ENCODE measurements at places on chromosomes 7 and 10.

- no peak for DNase-seq
These were observed 510.6 kb downstream of the ARL4A start for GRCh38 chr7:13198036-13198435.

- DNase-seq, result no peak
These were observed 93.8 kb downstream of the MAPK8 start for GRCh38 chr10:48400129-48400849.

- no peak for DNase-seq
These were observed 201.2 kb upstream of the ZMIZ1 start for GRCh38 chr10:78867555-78867939.

- no peak for DNase-seq
These were observed 528.6 kb downstream of the GATA3 start for GRCh38 chr10:8583096-8583495.

DNA sequence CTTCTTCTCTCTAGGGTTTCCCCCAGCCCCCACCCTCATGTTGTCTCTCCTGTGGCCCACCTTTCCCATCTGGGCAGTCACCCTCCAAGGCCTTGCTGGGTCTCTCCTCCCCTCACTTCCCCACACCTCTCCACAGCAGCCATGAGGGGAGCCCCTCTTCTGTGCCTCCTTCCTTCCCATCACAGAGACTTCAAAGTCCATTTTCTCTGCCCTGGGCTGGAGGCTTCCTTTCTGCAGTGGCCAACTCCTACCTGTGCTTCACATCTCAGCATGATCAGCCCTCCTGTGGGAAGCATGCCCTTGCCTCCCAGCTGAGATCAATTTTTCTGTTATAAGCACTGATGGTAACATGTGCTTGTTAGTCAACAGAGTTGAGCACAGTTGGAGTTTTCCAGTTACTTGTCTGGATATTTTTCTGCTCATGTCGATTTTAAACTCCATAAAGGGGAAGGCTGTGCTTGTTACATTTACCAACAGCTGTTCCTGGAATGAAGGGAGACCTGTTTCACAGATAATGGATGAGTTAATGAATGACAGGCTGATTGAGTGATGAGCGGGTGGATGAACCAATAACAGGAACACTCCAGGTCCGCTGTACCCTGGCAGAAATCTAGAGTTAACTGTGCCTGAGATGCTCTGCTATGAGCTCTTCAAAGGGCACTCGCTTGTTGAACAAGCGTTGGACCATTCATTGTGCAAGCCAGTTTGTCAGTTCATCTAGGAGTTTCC, 71.4 kb upstream of the PRSS58 start:
- DNase-seq, result no peak

DNA sequence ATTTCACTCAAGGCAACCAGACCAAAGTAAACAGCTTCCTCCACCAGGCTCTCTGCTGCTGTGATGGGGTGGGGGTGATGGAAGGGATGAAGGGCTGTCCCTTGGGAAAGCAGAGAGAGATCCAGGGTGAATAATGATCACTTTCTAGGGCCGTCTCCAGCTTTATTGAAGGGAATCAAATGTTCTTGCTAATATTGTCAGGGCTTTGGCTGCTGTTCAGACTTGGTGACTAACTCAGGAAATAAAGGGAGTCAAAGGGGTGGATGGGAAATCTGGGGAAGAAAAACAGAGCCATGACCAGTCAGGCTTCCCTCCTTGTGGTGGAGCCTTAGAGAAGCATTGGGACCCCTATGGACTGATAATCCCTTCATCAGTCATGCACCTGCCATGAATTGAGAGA, 196.2 kb upstream of the AGK start:
- no peak for DNase-seq

- no peak for DNase-seq
These were observed 27.3 kb downstream of the BNIP3 start for GRCh38 chr10:131954356-131954965.

GRCh38 chr10:47223236-47223635, 76.8 kb upstream of the GDF10 start:
- DNase-seq, result no peak

DNA sequence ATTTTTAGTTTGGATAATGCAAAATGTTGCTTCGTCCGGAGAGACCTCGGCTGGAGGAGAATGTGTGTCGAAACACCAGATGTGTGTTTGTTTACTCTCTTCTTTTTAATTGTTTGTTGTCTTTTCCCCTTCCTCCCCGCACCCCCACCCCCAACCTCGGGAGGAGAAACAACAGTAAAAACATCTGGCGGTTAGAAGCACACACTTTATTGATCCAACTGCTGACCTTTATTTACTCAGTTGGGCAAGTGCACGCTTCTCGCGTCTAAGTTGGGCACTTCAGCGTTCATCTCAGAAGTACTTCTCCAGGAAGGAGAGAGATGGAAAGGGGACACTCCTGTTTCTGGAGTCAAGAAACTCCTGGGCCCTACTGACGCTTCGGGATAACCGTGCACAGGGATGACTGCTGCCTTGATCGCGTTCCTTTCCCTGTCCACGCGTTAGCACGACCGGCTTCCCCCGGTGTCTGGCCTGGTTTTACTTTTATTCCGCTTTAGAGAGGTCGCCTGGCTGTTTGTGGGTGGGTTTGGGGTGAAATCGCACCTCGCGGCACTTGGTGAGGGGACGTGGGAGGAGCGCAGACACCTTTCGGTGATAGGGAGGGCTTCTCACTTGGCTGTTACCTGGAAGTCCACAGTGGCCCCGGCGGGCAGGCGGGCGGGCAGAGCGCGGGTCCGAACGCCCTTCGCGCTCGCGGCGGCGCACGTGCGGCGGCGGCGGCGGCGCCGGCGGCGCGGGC, 168.3 kb upstream of the PPP1R3A start:
- no peak for DNase-seq

DNA sequence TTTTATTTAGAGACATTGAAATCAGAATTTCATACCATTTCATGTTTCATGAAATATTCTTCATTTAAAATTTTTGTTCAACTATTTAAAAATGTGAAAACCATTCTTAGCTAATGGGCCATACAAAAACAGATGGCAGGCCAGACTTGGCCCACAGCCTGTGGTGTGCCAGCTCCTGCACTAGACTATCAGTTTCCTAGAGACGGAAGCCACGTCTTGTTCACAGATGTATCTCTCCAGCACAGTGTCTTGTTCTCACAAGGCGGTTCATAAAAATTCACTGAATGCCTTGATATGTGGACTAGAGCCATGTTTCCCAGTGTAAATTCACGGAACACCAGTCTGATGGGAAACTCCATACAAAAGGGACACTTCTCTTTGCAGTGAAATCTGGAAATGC, 216.0 kb downstream of the KCNMA1 start:
- no peak for DNase-seq

DNA sequence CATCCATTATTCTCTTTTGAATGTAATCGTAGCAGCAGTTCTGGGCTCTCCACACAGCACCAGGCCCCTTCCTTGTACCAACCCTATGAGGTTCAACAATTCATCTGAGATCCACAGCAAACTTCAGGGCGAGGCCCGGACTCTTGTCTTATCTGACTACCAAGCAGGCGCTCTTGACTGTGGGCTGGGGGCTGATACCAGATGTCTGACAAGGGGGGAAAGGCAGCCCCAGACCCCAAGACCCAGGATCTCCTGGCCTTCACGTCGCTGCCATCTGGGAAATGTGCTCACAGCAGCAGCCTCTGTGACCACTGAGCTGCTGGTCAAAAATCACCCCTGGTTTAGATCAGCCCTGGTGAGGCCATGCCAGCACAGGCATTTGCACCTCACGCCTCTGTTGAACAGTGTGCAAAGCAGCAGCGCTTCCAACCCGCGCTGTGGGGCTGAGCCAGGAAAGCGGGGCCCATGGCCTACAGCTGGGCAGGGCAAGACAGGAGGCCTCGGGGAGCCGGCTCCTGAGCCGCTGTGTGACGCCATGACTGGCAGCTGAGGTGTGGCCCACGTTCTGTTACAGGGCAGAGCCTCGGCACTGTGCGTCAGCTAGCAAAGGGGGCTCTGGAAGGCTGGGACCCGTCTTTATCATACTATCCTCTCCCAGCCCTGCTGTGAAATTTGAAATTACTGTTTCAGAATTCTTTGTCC, 143.9 kb downstream of the PAXIP1 start:
- DNase-seq, result no peak

DNA sequence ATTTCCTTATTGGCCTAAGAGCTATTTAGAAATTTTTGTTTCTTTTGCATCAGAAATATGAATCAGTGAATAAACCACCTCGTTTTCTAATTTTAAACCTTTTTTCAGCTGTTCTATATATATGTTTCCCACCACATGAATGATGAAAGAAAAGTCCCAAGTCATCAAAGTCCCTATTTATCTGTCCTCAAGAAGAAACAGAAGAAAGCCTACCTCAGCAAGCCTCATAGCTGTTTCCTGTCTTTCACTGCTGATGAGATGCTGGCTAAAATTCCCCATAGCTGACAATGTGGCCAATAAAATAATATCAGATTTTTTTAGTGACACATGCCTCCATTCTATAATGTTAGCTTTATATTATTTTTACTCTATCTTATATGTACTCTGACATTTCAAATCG, 54.2 kb downstream of the SEC61G start:
- no peak for DNase-seq

DNA sequence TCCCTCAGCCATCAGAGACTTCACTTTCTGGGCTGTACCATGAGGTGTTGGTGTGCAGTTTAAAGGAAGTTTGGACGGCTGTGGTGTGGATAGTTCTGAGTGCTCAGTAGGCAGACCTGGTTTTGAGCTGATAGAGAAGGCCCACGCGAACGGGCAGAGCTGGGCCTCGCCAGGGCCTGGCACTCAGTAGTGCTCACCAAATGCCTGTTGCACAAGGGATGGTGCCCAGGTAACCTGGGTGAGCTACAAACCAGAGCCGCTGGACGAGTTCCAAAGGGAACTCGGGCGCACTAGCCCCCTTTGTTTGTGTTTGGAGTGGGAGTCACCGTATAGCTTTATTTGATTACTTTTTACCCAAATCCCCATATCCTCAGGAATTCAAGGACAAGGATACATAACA, 95.5 kb downstream of the LHPP start:
- no peak for DNase-seq

DNA sequence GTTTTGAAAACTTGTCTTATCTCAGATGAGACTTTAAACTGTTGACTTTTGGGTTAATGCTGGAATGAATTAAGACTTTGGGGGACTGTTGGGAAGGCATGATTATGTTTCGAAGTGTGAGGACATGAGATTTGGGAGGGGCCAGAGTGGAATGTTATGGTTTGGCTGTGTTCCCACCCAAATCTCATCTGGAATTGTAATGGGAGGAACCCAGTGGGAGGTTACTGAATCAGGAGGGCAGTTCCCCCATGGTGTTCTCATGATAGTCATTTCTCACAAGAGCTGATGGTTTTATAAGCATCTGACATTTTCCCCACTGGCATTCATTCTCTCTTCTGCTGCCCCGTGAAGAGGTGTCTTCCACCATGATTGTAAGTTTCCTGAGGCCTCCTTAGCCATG, 13.8 kb upstream of the POT1 start:
- DNase-seq, result no peak

DNA sequence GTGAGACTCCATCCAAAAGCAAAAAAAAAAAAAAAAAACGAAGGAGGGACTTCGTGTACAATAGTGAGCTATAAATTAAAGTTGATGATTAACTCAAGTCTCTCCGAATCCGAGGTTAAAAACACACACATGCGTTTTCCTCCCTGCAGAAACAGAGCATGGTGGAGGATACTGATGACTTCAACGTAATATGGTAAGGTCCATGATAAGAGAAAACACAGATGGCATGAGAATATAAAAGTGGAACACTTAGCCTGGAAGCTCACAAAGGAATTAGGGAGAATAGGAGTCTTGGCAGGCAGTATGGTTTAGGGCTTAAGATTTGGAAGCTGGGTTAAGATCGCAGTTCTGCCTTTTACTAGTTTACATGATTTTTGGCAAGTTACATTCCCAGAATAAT, 20.1 kb upstream of the GSTK1 start:
- no peak for DNase-seq

GRCh38 chr7:19404912-19405329, 259.7 kb upstream of the FERD3L start:
- DNase-seq, result no peak

DNA sequence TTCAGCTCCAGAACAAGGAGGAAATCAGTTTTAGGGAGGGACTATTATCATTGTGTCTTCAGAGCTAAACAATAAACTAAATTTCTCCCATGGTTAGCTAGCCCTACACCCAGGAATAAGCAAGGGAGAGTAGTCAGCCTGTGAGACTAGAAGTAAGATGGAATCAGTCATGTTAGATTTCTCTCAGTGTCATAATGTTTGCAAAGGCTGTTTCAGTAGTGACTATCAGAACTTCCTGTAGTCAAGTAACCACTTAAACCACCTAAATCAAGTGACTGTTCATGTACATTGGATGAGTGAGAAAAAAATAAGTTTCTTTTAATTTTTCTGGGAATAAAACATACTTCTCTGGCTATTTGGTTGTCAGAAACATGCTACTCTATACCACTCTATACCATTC, 121.6 kb downstream of the KCND2 start:
- DNase-seq, result no peak

DNA sequence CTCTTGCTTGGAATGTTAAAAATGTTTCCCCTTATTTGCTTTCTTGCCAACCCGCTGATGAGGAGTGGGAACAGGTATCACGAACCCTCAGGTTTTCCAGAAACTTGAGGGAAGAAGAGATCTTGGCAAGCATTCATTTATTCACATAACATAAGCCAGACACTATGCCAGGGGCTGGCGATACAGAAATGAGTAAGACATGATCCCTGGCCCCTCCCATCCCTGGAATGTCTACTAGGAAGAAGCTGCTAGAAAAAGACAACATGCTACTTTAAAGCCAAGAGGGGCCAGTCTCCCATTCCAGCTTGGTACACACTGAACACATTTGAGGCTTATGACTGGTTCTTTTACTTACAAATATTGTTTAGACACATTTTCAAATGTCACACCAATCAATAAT, 26.4 kb downstream of the SLC35B4 start:
- no peak for DNase-seq

GRCh38 chr10:61018146-61018545, 74.2 kb upstream of the RHOBTB1 start:
- DNase-seq, result no peak

GRCh38 chr7:132574223-132574622, 2.0 kb downstream of the PLXNA4 start:
- no peak for DNase-seq

GRCh38 chr7:44114586-44115310, 8.6 kb downstream of the POLD2 start:
- DNase-seq, result no peak

DNA sequence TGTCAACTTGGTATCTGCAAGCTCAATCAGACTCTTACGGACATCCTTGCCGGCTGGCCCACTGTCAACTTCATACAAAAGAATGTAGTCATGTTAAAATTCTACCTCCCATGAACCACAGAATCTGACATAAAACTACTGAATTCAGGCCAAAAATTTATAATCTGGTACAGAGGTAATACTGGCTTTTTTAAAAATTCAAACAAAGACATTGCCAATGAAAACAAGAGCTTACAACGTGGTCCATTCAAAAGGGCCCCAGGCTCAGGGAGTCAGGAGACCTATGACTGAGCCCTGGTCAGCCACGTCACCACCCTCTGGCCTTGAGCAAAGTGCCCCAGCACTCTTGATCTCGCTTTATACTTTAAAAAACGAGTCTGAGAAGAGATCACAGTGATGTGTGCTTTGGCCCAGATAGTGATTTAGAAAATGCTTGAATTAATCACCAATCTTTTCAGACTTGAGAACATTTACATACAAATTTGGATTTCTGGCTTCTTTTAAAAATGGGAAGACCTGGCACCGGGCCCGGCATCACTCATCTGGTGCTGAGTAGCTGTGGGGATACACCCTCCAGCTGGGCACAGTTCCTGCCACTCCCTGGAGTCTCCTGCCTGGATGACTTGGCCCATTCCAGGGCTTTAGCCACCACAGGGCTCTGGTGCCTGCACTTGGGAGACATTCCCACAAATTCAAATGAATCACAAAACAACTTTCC, 94.1 kb downstream of the PIP4K2A start:
- no peak for DNase-seq

Data from DMS153 (cell line).